ENCODE measurements at places on chromosomes 3 and 15.
A peak's percentile ranks its signal among the peaks of the same experiment; 100 is the strongest.

- DNase-seq = no peak
These were observed 81.5 kb upstream of the SLC2A2 start for GRCh38 chr3:171108066-171108465.

DNA sequence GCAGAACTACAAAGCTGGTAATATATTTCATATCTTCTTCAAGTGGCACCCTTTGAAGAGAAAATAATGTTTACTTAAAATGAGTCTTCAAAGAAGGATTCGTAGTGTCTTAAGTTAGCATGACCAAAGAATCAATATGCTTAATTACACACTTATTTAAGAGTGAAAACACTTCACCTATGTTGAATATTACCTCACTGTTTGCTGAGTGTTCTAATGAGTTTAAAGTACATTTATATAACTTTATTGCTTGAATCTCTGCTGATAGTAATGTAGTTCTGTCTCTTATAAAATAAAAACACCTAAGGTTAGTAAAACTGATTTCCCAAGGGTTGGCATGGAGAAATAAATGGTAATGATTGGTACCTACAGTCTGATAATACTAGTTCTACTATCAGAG, 143.3 kb upstream of the SLC2A2 start:
- no peak for DNase-seq

- DNase-seq = no peak
These were observed 324.1 kb upstream of the RASGRP1 start for GRCh38 chr15:38888701-38889221.

DNA sequence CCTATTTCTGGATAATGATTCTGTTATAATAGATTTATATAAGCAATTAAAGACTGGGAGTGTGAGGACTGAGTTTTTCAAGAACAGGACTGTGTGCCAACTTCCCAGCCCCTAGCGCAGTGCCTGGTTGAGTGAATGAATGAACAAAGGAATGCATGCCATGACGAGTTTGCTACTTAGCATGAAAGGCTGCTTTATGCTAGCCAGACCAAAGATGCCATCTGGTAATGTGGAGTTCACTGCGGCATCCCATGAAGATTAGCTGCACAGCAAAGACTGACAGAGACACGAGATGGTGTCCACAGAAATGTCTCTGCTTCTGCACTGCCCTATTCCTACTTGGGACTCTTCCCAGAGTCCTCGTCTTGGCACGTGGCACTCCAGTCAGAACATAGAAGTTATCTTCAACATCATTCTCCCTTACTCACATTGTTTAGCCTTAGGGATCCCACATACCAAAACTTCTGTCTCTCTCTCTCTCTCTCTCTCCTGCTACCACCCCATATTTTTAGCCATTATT, 283.9 kb upstream of the CTNNB1 start:
- DNase-seq = no peak

- DNase-seq = no peak
These were observed 123.1 kb upstream of the BHLHE40 start for GRCh38 chr3:4856136-4856535.

- peak; percentile 33 for DNase-seq
These were observed 243.3 kb upstream of the COL8A1 start for GRCh38 chr3:99394831-99395778.

- DNase-seq = no peak
These were observed 66.0 kb downstream of the DCUN1D1 start for GRCh38 chr3:182914341-182914740.

DNA sequence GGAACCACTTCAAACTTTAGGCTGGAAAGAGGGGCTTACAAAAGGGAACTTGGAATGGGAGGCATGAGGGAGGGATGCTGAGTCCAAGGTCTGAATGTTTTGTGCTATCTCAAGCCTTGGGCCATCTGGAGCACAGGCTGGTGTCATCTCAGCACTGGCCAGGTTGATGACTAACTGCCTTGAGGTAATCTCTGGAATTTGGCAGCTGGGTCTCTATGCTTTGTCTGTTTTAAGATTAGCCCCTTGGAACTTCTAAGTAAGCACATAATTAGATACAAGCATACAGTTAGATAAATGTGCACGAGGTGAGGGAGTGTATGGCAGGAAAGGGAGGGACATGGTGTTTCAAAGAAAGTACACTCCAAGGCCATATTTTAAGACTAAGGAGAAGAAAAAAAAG, 252.4 kb upstream of the CCDC54 start:
- DNase-seq = no peak

- DNase-seq = peak; percentile 13
These were observed 109.5 kb upstream of the KCNAB1 start for GRCh38 chr3:156010829-156011228.

DNA sequence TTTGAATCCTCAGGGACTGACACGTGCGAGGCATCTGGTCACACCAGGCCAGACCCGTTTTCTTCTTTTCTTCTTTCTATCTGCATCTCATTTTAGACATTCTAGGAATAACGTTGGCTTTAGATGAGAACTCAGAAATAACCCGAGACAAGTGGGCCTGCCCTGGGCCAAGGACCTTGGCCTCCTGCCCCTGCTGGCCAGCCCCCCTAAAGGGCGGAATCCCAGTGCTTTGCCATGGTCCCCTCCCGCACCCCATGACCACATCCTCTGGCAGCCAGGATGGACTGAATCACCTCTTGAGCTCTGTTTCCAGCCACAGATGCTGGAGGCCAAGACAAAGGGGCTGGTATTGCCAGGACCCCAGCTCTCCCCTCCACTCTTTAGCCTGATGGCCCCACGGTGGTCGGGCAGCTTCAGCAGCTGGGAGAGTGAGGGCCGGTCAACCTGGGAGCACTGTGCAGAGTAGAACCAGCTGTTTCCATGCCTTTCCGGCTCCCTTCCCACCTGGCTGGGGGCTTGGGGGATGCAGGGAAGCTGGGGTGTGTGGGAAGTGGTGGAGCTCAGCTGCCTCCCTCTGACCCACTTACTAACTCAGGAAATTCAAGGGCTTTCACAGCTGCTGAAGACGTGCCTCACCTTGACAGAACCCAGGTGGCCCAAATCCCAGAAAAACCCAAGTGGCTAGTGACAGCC, 190.9 kb downstream of the FAM43A start:
- no peak for DNase-seq

GRCh38 chr15:38991126-38991525, 426.5 kb upstream of the RASGRP1 start:
- peak; percentile 60 for DNase-seq

DNA sequence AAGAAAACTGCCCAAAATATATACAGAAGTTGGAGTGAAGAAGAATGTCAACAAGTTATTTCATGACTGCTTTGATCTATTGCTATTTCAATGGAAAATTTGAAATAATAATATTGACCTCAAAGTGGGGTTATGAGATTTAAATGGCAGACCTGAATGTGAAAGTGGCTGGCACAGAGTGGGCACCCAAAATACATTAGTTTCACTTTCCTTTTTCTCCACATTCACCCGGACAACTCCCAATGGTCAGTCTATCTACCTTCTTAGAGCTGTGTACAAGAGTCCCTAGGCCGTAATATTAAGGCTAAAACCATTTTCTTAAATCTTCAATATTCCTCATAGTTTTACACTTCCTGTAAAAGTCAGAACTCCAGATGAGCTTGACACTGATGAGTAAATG, 61.6 kb upstream of the ETV5 start:
- no peak for DNase-seq

- DNase-seq = no peak
These were observed 98.5 kb downstream of the MTHFS start for GRCh38 chr15:79798311-79798710.

DNA sequence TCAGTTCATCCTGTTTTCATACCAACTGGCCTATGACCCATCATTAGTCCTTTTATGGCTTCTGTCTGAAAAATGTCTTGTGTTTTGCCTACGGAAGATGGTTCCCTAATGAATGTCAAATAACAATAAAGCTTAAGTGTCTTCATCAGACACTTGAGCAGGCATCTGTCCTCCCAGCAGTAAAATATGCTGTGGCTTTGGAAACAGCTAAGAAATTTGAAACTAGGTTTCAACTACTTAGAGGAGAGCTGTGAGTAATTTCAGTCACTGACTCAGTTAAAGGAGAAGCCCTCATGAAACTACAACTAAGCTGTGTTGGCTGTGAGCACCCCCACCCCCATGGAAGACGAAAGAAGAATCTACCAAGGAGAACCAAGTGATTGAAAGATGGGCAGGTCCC, 409.4 kb upstream of the PPP2R3A start:
- DNase-seq = no peak

- no peak for DNase-seq
These were observed 888.3 kb downstream of the PLOD2 start for GRCh38 chr3:145272684-145273083.

GRCh38 chr15:57393061-57393460, 16.8 kb downstream of the CGNL1 start:
- no peak for DNase-seq

GRCh38 chr3:62319570-62320243, 53.6 kb downstream of the FEZF2 start:
- no peak for DNase-seq

- no peak for DNase-seq
These were observed 27.2 kb downstream of the LRRC2 start for GRCh38 chr3:46538803-46539442.

- no peak for DNase-seq
These were observed 289.7 kb upstream of the ADAMTS9 start for GRCh38 chr3:64977308-64978100.

DNA sequence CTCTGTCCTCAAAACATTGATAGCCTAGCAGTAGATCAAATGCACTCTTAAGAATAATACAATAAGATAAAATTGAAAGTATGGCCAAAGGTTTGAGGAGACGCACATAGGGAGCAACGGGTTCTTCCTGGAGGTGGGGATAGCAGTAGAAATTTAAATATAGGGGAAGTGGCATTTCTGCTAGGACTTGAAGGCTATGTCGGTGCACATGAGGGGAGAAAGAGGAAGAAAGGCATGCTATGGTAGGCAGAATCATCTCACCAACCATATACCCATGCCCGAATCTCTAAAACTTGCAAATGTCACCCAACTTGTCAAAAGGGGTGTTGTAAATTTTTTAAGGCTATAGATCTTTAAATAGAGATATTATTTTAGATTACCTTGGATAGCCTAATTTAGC, 735.1 kb upstream of the LMCD1 start:
- DNase-seq = no peak

DNA sequence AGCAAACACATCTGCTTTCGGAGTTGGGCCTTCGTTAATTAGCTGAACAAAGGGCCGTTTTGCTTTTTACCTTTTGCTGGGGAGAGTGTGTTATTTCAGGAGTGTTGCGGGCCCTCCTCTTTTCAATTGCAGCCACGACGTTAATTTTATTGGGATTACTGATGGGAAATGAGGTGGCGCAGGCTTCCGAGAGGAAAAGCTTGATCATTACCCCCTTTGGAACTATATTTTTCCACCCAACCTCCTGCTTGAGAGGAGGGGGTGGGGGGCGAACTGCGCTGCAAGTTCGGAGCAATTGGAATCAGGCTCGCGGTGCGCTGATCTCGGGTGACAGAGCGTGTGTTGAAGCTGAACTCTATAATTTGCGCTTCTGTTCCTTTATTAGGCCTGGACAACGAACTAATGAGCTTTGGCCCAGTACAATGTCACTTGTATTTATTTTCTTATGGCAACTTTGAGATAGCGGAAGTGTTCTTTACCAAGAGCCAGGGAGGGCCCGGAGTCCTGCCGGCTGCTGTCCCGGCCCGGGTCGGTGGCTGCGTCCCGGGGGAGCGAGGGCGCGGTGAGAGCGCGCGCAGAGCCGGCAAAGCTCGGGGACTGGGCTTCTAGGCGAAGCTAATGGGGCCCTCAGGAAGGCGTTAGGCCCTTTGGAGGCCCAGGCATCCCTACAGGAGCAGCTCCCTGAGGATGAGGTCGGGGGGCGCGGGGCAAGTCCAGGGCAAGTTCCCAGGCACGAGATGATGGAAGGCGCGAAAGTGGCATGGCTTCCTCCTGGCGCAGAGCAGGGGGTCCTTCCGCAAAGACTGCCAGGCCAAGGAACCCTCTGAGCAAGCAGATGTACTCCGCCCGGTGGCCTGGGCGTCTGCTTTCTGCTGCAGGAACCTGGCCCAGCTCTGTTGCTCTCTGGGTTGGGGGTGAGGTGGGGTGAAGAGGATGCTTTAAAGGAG, 12.9 kb downstream of the NR2F2 start:
- DNase-seq = no peak

DNA sequence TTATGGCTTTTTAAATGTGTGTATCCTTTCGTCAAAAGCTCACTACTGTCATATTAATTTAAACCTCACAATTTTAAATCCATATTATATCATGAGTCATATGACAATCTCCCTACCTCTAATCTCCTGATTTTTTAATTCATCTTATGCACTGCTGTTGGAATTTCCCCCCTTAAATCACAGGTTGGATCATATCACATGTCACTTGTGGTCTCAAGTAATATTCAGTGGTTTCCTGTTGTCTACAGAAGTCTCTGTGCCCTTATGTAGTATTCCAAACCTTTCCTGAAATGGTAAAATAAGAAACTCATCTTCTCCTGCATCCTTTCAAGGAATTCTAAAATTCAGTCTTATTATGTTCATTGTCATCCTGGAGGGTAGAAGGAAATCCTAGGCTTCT, 116.0 kb upstream of the CBLB start:
- no peak for DNase-seq

DNA sequence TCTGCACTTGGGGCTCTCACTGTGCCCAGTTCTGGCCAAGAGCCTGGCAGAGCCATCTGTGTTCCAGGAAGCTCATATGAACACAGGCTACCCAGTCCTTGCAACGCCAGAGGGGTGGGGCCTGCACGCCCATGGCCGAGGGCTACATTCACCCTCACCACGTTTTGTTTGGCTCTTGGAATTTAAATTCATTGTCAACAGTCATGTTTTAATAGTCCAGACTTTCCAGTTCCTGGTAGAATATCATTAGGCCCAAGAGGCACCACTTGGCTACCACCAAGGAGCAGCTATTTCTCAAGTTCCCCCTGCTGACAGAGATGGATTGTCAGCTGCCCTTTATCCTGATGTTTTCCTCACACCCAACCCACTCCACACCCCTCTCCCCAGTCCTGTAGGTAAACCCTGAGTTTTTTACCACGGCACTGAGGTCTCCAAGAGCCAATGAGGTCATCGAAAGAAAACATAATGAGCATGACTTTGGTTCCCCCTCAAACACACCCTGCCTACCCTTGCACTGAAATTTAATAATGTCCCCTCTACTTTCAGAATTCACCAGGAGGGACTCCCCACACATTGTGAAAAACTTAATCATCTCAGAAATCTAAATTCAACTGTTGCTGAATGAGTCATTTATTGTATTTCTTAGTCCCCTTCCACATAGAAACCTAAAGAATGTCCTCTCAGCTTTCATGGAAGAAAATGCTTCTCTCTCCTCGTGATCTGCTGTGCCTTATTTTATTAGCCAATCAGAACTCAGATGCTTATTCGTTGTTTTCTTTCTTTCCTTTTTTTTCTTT, 125.1 kb downstream of the SHQ1 start:
- no peak for DNase-seq

- DNase-seq = no peak
These were observed 8.2 kb upstream of the TM6SF1 start for GRCh38 chr15:83099290-83099689.

DNA sequence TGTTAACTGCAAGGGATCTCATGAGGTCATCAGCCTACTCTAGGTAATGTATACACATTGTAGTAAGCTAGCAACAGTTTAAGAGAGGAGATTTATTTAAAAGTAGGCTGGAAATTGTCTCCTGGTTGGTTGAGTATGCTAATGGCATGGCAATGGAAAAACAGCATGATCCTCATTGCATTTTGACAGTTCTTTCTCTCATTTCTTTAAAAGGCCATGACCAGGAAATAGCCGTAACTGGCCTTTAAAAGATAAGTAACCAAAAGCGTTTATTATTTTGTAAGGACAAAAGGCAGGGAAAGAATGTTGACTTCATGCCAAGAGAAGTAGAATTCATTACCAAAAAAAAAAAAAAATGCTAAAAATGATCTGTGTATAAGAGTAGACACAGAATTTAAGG, 310.3 kb downstream of the FGF12 start:
- DNase-seq = no peak

All from HT-29 (cell line).